ENCODE measurements at places on chromosomes 6 and 20.

- no peak for DNase-seq
Measured at GRCh38 chr20:57476641-57477461, 48.1 kb downstream of the CTCFL start.

DNA sequence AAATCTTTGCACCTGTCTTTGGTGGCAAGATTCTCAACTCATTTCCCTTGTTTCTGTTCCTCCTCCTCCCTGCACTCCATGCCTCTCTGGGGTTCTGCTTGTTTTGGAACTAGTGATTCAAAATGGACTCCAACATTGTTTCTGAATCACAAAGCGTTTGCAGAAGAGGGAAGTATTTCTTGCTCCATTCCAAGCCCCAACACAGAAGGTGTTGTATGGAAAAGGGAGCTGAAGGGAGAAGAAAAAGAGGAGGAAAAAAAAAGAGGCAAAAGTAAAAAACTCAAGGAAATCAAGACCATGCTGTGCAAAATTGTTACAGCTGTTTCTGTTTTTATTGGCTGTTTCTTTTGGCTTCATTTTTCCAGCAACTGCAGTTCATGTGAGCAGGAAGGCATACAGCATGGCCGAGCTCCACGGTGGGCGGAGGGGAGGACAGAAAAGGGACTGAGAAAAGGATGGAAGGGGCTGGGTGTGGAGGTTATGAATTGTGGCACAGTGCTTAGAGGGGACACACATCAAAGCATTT, 66.9 kb upstream of the PRL start:
- DNase-seq: no peak

DNA sequence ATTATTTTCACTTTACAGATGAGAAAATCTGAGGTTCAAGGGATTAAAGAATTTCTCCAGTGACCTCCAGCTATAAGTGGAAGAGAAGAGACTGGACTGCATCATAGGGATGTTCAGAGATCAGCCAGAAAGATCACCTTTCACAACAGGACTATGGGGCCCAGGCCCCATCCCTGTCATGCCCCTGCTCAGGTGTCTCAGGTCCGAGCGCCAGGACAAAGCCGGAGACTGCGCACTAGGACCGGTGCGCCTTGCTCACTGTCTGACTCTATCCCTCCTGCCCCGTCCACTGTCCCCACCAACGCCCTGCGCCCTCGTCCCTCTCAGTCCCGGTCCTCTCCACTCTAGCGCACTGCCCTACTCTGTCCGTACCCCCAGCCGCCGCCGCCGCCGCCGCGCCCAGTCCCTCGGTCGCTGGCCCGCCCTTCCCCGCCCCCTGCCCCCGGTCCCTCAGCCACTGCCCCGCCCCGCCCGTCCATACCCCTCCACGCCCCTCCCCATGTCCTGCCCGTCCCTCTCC, 521 bp upstream of the RAD21L1 start:
- DNase-seq: no peak

- peak; percentile 42 for DNase-seq
Measured at GRCh38 chr6:49606721-49607390, 29.8 kb downstream of the RHAG start.

- no peak for DNase-seq
Measured at GRCh38 chr20:11375335-11375734, 542.4 kb upstream of the BTBD3 start.

Data from NCI-H2107 (cell line).